B cell (primary cell): ENCODE measurements at places on chromosomes 7 and 10.

DNA sequence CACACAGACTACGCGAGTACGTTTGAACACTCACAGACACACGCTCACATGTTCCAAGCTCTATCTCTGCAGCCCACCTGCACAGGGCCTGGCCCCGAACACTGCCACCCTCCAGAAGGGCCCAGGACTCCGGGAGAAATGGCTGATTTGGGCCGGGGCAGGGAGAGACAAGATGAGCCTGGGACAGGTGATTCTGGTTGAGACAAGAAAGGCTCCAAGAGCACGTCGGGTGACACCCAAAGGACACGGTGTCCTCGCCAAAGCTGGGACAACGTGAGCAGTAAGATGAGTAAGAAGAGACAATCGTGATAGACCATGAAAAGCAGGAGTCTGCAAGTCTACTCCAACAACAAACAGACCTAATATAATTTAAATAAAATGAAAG lies 9.2 kb downstream of the GPER1 start:
- DNase-seq, result no peak

DNA sequence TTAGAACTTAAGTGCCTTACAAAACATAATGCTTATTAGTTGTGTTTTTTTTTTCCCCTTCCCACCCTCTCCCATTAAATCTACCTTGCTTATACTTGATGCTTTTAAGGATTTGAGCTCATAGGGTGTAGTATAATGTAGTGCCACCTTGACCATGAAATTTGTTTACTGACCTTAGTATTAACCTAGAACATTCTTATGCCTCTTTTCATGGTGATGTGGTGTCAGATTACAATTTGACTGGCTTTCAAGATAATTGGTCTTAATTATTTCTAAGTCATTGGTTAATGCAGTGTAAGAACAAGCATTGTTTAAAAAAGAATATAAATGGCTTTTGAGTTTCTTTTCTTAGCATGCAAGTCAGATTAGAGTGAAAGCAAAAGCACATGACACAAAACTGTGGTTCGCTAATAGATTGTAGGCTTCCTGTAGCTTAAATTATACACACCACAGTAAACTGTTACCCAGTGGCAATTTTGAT lies 61.8 kb downstream of the ADD3 start:
- peak; percentile 61 for DNase-seq

- no peak for DNase-seq
These were observed 118.2 kb downstream of the PTPN20 start for GRCh38 chr10:47029181-47030009.

GRCh38 chr10:15280974-15281373 lies 90.1 kb downstream of the FAM171A1 start:
- DNase-seq, result no peak

GRCh38 chr7:23654508-23654907 lies 25.5 kb upstream of the FAM221A start:
- DNase-seq, result no peak

- DNase-seq, result no peak
These were observed 68.0 kb downstream of the GBF1 start for GRCh38 chr10:102313221-102313896.

DNA sequence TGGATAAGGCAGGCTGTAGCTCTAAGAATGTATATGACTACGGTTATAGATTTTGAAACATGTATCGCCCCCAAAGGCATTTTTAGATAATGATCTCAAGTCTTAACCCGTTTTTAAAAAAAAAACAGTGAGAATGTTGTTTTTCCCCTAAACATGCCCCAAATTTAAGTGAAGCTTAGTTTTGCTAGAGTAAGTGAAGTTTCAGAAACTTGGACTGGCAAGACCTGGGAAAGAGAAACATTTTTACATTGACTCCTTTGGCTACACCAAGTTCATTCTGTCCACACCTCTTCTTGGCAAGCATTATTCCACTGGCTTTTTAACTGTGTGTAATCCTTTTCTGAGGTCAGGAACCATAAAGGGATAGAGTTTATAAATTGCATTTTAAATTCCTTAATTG lies 216.7 kb upstream of the CELF2 start:
- no peak for DNase-seq

DNA sequence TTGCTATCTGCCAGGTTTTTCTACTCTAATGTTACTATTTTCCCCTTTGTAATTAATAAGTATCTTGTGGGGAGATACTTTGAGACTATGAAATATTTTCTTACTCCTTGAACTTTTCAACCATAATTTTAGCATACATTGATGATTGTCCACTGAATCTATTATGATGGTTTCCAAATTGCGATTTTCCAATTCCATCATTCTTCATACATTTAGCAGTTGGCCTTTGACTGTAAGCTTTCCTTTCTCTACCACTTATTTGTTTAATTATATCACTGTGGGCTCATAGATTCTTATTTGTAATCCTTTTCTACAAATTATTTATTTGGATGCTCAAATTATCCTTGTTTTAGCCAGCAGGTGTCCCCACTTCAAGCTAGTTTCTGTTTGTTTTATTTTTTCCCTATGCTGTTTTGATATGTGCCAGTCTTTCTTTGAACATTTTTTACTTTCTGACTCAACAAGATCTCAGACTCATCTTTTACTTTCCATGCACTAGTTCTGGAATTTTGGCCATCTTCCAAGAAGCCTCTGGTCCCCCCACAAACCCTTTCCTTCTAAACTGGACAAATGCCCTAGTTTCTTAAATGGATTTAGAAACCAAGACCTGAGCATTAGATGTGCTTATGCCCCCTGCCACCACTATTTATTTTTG lies 11.4 kb upstream of the MRPS16 start:
- DNase-seq, result peak; percentile 17

GRCh38 chr10:122302315-122302714 lies 31.2 kb downstream of the BTBD16 start:
- no peak for DNase-seq
